ENCODE measurements at places on chromosomes 13 and 19. TPM values are rescaled to one million over a fixed set of nuclear protein-coding genes. Genes with fewer than 3 reads are reported as not detected.

The ZNF677 gene
- total RNA-seq = 22.9 TPM

The LRG1 gene
- total RNA-seq = 1.4 TPM

The GAS6 gene
- total RNA-seq = 107 TPM

The CHMP2A gene
- 96.8 TPM for total RNA-seq

The SIGLEC7 gene
- 13.4 TPM for total RNA-seq

The GSX1 gene
- total RNA-seq = not detected

The KIR2DL1 gene
- not detected for total RNA-seq
